ENCODE measurements at places on chromosomes 4 and X.

- no peak for DNase-seq
These were observed 274.7 kb upstream of the FGF13 start for GRCh38 chrX:138986235-138986634.

GRCh38 chr4:65386927-65387326 lies 283.4 kb downstream of the EPHA5 start:
- DNase-seq: no peak

DNA sequence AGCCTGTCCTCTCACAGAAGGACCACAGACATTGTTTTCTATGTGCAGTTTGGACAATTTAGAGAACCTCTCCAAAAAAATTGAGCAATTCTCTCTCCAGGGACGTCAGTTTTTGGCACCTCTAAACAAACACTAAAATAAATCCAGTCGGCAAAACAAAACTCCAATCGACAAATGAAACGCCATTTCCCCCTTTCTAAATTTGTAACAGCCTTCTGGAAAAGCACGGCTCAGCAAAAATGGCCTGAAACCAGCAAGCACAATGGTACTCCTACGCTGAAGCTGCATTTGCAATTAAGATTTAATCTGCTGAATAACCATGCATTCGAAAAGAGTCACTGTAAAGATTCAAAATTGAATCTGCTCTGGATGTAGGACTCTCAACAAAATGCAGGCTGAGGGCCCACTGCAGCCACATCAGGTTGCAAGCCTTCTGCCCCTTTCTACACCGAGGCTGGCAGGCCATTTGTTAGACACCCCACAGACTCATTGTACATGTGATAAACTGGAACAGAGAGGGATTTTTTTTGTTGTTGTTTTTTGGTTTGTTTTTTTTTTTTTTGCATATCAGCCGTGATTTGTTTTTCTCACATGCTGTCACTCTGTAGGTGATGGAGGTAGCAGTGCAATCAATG lies 79.9 kb upstream of the MAP3K15 start:
- no peak for DNase-seq

DNA sequence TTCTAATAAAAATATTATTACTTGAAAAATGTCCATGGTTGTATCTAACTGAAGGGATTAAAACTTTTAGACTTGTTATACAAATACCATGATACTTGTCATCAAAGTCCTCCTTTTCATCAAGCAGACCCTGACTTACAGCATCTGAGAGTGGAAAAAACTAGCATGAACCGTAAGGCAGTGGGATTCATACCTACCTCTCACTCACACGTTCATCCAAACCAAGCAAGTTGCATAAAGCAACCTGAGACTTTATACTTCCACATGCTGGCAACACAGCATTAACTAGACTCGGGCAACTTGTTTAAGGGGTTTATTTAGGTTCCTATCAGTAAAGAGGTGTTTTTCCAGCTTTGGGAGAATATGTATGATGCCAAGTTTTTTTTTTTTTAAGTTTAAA lies 22.6 kb upstream of the TLR7 start:
- no peak for DNase-seq

GRCh38 chr4:77095101-77095821 lies 19.5 kb upstream of the CCNI start:
- peak; percentile 61 for DNase-seq

- no peak for DNase-seq
These were observed 9.3 kb downstream of the PTPN13 start for GRCh38 chr4:86603311-86603885.

GRCh38 chrX:83008415-83008814 lies 499.7 kb upstream of the POU3F4 start:
- DNase-seq: no peak

DNA sequence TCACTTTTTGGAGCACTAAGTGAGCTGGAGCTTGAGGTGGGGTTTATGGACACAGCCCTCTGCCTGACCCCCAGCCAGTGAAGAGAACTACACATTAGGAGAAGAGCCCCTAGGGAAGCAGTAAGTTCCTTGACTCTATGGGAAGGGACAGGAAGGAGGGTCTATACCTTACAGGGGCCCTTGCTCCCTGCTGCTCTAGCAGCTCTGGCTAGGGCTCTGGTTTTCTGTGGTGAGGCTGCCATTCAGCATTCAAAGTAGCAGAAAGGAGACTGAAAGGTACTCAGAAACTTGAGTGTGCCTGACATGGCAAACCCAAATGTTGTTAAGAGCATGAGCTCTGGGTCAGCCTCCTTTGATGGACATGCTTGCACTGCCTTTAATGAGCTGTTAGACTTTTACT lies 144.0 kb upstream of the KIT start:
- DNase-seq: no peak

GRCh38 chrX:93673056-93673868 lies at the start of gene NAP1L3:
Gene NAP1L3, minus strand, starts transcription at chrX:93673578. Its CDS starts 274 bp downstream, at chrX:93673304.
- DNase-seq: peak; percentile 24
